Left kidney (tissue), 8 donors: ENCODE measurements at places on chromosomes 4 and X. TPM values are rescaled to one million over a fixed set of nuclear protein-coding genes. Genes with fewer than 3 reads are reported as not detected.

PPARGC1A gene
- 32.8 TPM for polyA plus RNA-seq

GLOD5 gene
- 0.81 TPM for polyA plus RNA-seq

LAMP2 gene
- polyA plus RNA-seq: 167 TPM

PLAC8 gene
- polyA plus RNA-seq: 2.9 TPM

TMA16 gene
- polyA plus RNA-seq: 42.3 TPM

POLR2B gene
- 128 TPM for polyA plus RNA-seq

DNA sequence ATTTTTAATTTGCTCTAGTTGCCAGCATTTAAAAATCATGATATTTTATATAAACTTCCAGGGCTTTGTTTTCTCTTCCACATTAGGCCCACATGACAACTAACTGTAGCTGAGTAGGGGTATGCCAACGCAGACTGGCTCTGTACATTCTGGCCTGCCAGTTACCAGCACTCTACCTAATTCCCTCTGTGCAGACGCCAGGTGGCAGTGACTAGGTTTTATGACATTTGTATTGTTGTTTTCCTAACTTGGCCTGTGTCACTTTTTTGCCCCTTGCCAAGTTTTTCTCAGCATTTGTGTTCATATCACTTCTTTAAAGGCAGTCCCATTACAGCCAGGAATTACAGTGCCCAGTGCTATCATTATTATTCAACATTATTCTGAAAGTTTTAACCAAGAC is 347.5 kb downstream of the NKX6-1 start:
- DNase-seq: no peak

GRCh38 chr4:102551958-102552565 is 50.9 kb downstream of the NFKB1 start:
- no peak for DNase-seq

GRCh38 chrX:74505437-74505836 is 84.1 kb downstream of the SLC16A2 start:
- DNase-seq: peak; percentile 13
